ENCODE measurements at places on chromosomes 3 and 15.

DNA sequence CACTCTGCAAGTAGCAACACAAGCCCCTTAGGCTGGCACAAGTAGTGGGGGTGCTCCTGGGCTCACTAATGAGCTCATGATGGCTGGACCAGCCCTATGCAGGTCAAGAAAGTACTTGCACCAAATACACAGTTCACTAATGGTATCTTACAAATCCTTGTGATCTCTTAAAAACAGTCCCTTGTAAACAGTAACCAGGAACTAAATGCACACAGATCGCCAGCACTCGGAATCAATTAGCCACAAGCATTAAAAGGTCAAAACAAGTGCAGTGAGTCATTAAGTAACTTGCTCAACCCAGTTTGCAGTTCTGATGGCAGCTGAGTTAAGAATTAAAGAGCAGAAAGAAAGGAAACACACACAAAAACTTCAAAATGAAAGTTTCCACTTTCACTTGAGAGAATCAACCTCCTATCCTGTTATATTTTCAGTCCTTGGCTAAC is 43.2 kb downstream of the ARHGEF3 start:
- no peak for DNase-seq

DNA sequence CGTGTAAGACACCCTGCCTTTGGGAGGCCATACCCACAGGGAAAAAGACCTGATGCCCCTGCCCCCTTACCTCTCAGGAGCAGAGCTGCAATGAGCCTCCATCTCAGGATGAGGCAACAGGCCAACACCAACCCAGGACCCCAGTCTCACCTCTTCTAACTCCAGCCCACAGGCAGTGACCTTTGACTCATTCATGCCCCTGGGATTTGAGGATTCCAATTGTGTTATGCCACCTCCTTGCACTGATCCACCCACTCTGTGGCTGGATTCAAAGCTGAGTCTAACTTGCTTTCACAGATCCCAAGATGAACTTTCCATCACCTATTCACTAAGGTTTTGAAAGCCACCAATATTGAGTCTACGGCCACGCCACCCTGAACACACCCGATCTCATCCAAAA is 64.7 kb downstream of the MINAR1 start:
- no peak for DNase-seq

- no peak for DNase-seq
These were observed 62.7 kb downstream of the EXOG start for GRCh38 chr3:38558864-38559263.

GRCh38 chr3:151002003-151002981 is 29.8 kb upstream of the CLRN1 start:
- no peak for DNase-seq

- no peak for DNase-seq
These were observed 323.9 kb downstream of the SV2B start for GRCh38 chr15:91424001-91424400.

DNA sequence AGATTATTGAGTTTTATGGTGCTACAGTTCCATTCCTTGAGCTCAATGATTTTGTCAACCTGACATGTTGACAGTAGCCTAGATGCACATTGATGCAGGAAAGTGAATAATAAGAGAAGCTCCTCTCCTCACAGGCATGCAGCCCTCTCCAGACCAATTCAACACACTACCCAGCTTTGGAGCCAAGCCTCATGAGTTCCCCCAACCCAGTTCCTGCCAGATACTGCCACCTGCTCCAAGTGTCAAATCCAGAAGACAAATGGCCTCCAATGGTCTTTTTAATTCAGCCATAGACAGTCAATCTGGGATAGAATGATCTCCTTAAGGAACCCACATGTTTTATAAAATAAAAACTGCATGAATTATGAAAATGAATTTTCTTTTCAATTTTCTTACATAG is 83.7 kb upstream of the ARHGEF3 start:
- no peak for DNase-seq

DNA sequence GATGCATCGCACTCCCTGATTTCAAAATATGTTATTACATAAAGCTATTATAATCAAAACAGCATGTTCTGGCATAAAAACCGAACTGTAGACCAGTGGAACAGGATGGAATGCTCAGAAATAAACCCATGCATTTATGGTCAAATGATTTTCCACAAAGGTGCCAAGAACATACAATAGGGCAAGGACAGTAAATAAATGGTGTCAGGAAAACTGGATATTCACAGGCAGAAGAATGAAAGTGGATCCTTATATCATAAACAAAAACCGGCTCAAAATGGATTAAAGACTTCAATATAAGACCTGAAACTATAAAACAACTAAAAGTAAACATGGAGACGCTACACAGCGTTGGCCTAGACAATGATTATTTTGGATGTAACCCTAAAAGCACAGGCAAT is 22.6 kb downstream of the USP50 start:
- DNase-seq = no peak

DNA sequence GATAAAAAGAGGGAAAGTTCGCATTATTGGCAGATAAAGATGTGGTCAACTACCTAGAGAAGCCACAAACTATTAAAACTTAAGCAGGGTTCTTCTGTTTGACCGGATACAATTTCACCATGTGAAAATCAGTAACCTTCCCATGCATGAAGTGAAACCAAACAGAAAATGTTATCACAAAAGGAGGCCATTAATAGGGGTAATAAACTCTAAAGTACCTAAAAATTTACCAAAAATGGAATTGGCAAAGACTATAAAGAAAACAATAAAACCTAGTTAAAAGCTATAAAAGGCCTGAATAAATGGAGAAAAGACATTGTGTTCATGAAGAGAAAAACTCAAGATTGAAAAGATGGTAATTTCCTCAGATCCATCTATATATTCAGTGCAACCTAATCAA is 83.4 kb downstream of the FEZF2 start:
- DNase-seq = no peak

- DNase-seq = no peak
These were observed 102.5 kb upstream of the COL6A5 start for GRCh38 chr3:130242850-130243569.

DNA sequence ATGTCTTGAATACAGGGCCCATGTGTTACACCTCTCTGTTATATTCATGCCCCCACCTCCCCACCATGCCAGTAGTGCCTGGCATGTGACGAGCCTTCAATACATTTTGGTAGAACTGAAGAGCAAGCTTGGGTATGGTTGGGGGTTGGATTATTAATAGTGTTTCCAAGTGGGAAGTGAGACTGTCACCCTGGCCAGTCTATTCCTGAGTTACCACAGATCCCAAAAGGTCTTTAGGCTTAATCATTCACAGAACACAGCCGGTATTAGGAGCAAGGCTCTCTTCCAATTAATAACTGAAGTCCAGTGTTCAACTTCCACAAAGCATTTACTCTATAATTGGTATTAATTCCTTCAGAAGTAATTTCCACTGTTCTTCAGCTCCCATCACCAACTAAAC is 231.9 kb upstream of the LRTM1 start:
- DNase-seq = no peak

DNA sequence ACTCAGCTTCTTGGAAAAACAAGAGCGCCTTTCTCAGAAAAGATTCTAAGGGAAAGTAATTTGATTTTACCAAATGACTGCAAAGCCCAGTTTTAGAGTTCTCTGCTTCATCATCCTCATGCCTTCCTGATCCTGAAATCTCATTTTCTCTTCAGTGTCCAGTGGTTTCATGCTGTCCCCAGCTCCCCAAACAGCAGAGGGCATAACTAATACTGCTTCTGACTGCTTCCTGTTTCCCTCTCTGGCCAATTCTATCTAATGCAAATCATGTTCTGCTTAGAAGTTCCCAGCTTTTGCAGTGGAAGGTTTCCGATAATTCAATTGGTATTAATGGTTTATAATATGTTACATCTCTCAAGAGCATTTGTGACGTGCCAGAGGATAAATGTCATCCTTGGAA is 161.1 kb downstream of the CLSTN2 start:
- DNase-seq = no peak

GRCh38 chr3:141941093-141941492 is 64.7 kb downstream of the ATP1B3 start:
- DNase-seq = no peak

DNA sequence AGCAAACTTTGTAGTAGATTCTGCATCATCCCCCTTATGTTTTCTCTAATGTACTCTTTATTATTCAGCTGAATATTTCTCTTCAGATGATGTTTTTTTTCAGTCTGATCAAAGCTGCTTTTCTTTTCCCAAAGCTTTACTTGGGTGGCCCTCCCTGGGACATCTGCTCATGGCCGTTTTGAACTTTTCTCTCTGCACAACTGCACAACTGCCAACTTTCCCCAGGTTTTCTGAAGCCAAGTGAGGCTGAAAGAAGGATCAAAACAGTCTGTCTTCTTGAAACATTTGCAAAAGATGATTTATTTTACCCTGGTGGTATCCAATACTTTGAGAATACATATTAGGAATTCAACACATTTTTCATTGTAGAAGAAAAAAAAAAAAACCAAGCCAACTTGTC is 43.0 kb downstream of the GASK1A start:
- DNase-seq = no peak

DNA sequence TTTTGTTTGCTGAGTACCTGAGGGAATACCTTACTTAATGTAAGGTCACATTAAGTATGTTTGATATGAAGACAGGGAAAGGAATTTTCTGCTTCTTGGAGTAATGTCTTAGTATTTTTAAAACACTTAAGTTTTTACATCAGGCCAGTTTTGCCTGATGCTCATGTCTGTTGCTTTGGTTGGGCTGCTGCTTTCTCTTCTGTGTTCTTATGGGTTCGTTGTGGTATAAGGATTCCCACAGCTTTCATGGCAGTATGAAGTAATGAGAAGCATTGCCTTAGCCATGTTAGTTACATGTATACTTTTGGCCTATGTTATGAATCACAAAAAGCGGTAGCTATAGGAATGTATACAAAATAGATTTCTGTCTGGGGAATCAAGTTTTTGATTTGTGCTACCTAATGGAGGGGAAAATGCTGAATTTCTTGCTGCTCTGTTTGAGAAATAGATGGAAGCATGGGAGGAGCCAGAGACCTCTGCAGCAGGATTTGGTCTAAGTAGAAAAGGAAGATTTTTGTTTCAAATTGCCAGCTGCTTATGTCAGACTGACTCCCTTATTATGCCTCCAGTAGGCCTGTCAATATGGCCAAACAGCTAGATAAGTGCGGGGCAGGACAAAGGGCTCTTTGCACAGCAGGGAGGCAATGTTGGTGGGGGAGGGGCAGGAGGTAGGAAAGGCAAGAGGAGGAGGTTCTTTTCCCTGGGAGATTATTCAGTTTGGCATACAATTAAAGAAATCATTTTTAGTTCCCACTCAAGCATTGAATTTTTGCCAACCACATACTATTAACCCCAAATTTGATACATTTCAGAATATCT is 5.2 kb downstream of the SETD5 start:
- DNase-seq = peak; percentile 59

GRCh38 chr15:31150732-31151231 is 49.3 kb upstream of the TRPM1 start:
- no peak for DNase-seq

DNA sequence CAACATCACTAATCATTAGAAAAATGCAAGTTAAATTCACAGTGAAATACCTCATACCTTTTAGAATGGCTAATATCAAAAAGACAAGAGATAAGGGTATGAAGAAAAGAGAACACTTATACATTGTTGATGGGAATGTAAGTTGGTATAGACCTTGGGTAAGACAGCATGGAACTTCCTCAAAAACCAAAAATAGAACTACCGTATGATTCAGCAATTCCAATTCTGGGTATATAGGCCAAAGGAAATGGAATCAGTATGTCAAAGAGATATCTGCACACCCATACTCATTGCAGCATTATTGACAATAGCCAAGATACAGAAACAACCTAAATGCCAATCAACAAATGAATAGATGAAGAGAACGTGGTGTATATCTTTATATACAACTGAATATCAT is 166.8 kb upstream of the LRRN1 start:
- DNase-seq = no peak

DNA sequence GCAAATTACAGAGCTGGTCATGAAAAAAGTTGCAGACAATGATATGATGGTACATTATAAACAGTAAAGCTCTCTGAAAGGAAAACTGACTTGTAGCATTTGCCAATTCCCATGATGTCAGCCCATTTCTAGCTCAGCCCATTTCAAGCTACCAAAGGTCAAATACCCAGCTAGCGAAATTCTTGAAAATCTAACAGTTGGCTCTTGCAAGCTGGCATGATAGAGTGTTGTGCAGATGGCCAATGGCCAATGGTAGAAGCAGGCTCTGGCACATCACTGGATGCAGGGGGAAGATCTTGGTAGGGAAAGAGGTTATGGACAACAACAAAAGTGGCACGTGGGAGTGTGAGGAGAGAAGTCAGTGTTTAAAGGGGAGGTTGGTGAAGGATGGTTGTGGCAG is 36.7 kb downstream of the RASGRF1 start:
- no peak for DNase-seq

- DNase-seq = no peak
These were observed 110.6 kb downstream of the GABRB3 start for GRCh38 chr15:26662283-26662682.

DNA sequence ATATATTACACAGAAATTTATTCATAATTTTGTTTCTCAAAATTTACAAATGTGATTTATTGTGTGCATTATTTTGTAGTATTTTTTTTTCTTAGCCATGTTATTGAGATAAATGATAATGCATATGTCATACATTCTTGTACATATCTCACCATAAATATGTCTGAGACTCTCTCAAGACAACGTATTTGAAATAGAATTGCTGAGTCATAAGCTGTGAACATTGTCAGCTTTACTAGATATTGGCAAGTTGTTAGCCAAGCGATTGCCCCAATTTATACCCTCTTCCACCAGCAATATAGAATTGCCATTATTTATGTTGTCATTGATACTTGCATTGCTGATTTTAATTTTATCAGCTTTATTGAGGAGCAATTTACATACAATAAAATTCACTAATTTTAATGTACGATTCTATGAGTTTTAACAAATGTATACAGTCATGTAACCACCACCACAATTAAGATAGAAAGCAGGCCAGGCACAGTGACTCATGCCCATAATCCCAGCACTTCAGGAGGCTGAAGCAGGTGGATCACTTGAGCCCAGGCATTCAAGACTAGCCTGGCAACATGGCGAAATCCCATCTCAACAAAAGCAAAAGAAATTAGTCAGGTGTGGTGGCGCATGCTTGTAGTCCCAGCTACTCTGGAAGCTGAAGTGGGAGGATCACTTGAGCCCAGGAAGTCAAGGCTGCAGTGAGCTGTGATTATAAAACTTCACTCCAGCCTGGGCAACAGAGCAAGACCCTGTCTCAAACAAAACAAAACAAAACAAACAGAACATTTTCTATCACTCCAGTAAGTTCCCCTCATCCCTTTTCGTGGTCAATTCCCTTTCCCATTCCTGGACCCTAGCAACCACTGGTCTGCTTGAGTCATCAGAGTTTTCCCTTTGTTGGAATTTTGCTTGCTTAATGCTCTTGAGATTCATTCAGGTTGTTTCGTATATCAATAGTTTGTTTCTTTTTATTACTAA is 373.1 kb downstream of the MFSD1 start:
- DNase-seq = no peak

DNA sequence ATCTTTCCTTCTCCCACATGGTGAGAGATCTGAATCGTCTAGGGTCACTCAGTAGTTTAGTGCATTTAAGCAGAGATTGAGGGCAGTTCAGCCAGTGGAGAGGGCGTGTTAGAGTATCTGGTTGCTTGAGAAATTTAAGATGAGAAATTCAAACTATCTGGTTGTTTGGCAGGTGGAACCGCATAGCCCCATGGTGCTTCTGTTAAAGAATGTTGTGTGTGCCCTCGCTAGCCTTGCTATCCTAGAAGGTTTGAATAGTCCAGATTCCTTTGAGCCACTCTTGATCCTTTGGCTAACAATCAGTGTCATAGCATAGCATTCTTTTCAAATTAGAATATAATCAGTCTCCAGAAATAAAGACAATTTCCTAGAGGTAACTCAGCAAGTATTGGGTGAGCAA is 32.1 kb downstream of the ABHD17C start:
- no peak for DNase-seq
